ENCODE measurements at places on chromosomes 5 and 9.

- no peak for DNase-seq
Measured at GRCh38 chr9:132000659-132001058, 79.0 kb downstream of the MED27 start.

GRCh38 chr5:62506659-62507460, 71.8 kb upstream of the LRRC70 start:
- DNase-seq = no peak

GRCh38 chr5:132263548-132264261, 6.2 kb downstream of the PDLIM4 start:
- DNase-seq = no peak

- no peak for DNase-seq
Measured at GRCh38 chr5:98664736-98665135, 108.7 kb upstream of the RGMB start.

DNA sequence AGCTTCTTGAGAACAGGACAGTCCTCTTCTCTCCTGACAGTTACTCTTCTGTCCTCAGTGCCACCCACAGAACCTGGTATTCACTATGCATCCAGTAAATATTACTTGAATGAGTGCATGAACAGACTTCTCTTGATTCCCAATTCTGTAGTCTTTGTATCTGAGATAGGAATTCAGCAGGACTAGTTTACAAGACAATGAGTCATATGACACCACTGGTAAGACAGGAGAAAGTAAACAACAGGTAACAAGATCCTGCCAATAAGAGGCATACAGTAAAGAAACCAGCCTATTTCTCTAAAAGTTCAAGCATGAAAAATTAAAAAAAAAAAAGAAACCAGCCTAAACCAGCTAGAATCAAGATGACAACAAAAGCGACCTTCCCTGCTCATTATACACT, 6.2 kb downstream of the ZNF883 start:
- no peak for DNase-seq

GRCh38 chr5:91136271-91136670, 246.8 kb downstream of the ARRDC3 start:
- no peak for DNase-seq

DNA sequence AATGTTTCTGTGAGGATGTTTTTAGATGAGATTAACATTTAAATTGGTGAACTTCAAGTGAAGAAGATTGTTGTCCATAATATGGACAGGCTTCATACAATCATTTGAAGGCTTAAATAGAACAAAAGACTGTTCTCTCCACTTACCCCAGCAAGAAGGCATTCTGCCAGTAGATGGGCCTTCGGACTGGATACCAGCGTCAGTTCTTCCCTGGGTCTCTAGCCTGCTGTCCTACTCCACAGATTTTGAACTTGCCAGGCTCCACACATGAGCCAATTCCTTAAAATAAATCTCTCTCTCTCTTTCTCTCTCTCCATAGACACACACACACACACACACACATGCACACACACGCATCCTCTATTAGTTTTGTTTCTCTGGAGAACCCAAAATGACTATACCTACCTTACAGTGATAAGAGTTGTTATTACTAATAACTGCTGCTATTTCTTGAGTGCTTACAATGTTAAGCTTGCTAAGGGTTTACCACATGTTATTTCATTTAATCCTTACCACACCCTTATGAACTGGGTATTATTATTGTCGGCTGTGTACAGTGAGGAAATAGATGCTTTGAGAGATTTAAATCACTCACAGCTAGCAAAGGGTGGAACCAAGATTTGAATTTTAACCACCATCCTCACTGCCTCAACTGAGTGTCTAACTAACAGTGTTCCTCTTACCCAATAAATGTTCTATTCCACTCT, 19.8 kb upstream of the IQGAP2 start:
- DNase-seq = no peak

- DNase-seq = no peak
Measured at GRCh38 chr9:125826850-125827249, 79.7 kb downstream of the PBX3 start.

GRCh38 chr9:121326130-121326838, 43.8 kb downstream of the STOM start:
- no peak for DNase-seq

DNA sequence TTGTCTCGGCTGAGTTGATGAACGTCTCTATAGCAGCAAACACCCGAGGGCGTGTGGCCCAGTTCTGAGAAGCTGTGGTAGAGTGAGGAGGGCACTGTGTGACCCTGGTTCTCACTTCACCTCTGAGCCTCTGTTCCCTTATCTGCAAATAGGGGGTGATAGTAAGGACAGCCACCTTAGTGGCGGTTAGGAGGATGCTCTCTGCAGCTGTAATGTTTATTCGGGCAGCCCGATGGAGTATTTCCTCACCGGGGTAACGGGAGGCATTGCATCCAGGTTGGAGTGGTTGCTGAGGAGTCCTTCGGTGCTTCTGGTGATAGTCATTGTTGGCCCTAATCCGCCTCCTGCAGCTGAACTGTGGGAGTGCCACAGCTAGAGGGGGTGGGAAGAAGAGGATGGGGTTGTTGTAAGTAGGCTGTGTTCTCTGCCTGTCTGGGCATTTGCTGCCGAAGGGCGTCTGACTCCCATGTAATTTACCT, 13.9 kb downstream of the PRRC2B start:
- DNase-seq = no peak

GRCh38 chr9:116417464-116417863, 263.9 kb downstream of the PAPPA start:
- no peak for DNase-seq

DNA sequence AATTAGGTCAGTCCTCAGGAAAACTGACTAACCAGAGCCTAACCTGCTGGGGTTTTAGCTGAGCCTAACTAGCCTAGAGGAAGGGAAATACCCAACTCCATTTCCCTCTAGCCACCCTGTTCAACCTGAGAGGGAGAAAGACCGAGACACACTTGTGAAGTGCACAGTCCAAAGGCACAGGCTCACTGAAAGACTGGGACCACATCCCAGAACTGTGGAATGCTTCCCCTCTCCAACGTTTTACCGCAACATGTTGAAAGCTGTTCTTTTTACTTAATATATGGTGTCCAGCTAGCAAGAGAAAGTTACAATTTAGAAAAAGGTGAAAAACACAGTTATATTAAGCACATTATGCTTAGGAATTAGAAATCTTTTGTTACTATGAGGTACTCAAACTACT, 76.8 kb upstream of the SIMC1 start:
- DNase-seq = no peak

DNA sequence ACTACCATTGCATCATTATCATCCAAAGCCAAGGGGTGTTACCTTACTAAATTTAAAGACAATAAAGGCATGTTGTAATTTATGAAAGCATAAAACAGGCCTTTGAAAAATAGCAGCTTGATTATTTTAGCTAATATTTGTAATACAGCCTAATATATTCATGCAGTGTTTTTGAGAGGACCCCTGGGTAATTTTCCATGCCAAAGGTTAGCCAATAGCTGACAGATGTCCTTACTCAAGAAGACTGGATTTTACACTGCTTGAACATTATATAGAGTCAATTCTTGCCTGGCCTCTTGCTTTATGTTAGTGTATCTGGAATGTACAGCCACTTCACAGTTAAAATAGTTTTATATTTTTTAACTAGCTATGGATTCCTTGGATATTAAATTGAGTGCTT, 337.8 kb upstream of the PAPPA start:
- DNase-seq = no peak

- DNase-seq = no peak
Measured at GRCh38 chr5:75433814-75434506, 77.5 kb downstream of the CERT1 start.

GRCh38 chr5:23221831-23222230, 285.6 kb upstream of the PRDM9 start:
- DNase-seq = no peak

Measured in stimulated activated CD8-positive, alpha-beta memory T cell treated with anti-CD3 and anti-CD28 coated beads, Interleukin-2, amount 100 ng/mL, for 1 hour (primary cell).